NB4 (cell line): ENCODE measurements at places on chromosomes 16 and 17.

GRCh38 chr17:61284746-61285145 lies 114.9 kb upstream of the TBX2 start:
- DNase-seq, result no peak

DNA sequence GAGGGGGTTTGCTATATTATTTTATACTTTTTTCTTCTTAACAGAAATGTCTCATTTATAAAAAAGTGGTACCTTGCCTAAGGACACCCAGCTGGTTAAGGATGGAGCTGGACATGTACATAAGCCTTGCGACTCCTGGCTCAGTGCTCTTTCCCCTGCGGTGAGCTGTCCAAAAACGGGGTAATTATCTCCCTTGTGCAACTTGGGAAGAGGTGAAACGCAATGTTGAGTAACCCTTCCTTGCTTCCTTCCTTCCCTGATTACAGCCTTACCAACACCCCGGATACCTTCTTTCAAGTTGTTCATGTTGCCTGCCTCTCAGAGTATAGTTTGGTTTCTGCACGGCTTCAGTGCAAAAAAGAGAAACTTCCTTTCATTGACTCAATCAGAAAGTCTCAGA lies 94.1 kb upstream of the XYLT1 start:
- peak; percentile 1 for DNase-seq

- DNase-seq, result no peak
These were observed 83.7 kb downstream of the RTN4RL1 start for GRCh38 chr17:1941272-1942065.

GRCh38 chr17:2396568-2397246 lies 4.2 kb downstream of the MNT start:
- DNase-seq, result peak; percentile 96

DNA sequence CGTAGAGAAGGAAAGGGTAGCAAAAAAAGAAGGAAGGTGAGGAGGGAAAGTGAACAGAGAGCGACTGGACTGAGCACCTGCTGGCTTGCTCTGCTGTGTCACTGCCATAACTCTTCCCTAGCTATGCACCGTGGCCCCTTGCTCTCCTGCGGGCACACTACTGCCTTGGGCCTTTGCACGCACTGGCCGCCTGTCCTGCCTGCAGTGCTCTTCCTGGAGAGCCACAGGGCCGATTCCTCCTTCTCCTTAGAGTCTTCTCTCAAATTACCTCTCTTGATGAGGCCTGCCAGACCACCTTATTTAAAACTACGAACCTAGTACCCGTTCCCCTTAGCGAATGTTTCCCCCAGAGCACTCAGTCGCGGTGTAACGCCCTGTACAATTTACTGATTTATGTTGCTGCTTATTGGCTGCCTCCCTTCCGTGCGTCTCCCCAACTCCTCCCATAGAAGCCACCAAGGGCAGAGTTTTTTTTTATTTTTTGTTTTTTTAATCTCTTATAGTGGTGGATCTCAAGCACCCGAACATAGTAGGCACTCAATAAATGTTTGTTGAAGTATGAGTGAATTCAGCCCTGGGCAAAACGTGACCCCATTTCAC lies 70.3 kb downstream of the RAI1 start:
- peak; percentile 31 for DNase-seq

- no peak for DNase-seq
These were observed 2.4 kb downstream of the ABAT start for GRCh38 chr16:8676737-8677375.

GRCh38 chr16:66419527-66419926 lies 7.6 kb upstream of the BEAN1 start:
- no peak for DNase-seq

- peak; percentile 52 for DNase-seq
These were observed 9.5 kb downstream of the XPO6 start for GRCh38 chr16:28202147-28202746.

DNA sequence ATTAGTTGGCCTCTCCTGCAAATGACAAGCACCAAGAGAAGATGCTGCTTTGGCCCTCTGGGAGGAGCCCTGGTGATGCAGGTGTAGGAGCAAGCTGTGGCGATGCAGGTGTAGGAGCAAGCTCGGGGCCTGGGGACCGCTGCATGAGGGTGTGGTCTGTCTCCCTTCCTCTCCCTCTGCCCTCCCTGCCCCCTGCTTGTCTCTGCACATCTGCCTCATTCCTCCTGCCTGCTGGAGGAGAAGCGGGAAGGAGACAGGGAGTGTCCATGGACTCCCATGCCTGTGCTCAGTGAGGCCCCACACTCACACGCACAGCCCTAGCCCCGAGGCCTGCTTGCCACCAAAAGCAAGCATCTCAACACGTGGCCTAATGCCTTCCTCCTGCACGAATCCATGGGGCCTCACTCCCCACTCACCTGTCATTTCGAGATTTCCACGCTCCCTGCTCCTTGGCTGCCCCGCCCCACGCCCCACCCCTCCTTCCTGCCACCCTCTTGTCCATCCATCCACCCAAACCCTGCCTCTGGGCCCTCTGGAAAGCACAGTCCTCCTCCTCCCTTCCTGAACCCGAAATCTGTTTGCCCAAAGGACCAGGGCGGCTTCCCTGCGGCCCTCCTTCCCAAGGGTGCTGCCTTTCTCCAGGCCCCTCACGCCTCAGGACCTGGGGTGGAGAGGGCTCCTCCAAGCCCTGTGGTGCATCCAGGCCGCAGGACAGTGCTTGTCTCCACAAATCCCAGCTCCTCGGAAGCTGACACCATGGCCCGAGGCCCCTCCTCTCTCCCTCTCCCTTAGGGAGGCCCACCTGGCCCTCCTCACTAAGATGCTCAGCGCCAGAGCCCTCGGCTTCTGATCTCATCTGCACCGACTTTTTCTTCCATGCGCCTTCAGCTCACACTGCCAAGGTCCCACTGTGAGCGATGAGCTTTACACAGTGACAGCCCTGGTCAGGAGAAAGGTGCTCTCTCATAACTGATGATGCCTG lies 11.8 kb upstream of the ALDH3A1 start:
- no peak for DNase-seq

- no peak for DNase-seq
These were observed 7.1 kb downstream of the CPNE7 start for GRCh38 chr16:89582614-89583196.

GRCh38 chr16:70290949-70291519 lies 1.7 kb upstream of the AARS1 start:
- no peak for DNase-seq

GRCh38 chr16:84438971-84439696 lies 65.3 kb downstream of the MEAK7 start:
- no peak for DNase-seq

DNA sequence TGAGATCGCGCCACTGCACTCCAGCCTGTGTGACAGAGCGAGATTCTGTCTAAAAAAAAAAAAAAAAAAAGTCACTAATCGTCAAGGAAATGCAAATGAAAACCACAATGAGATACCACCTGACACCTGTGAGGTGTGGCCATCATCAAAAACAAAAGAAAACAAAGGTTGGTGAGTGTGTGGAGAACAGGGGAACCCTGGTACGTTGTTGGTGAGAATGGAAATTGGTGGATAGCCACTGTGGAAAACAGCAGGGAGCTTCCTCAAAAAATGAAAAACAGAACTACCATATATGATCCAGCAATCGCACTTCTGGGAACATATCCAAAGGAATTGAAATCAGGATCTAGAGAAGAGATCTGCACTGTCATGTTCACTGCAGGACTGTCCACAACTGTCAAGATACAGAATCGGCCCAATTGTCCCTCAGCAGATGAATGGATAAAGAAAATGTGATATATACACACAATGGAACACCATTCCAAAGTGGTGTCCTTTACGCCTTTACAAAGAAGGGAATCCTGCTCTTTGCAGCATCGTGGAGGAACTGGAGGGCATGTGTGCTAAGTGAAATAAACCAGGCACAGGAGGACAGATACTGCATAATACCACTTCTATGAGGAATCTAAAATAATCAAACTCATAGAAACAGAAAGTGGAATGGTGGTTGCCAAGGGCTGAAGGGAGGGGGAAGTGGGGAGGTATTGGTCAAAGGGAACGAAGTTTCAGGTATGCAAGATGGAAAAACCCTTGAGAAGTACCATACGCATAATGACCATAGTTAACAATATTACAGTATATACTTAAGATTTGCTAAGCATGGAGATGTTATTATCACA lies 63.5 kb upstream of the PLCG2 start:
- DNase-seq, result no peak

DNA sequence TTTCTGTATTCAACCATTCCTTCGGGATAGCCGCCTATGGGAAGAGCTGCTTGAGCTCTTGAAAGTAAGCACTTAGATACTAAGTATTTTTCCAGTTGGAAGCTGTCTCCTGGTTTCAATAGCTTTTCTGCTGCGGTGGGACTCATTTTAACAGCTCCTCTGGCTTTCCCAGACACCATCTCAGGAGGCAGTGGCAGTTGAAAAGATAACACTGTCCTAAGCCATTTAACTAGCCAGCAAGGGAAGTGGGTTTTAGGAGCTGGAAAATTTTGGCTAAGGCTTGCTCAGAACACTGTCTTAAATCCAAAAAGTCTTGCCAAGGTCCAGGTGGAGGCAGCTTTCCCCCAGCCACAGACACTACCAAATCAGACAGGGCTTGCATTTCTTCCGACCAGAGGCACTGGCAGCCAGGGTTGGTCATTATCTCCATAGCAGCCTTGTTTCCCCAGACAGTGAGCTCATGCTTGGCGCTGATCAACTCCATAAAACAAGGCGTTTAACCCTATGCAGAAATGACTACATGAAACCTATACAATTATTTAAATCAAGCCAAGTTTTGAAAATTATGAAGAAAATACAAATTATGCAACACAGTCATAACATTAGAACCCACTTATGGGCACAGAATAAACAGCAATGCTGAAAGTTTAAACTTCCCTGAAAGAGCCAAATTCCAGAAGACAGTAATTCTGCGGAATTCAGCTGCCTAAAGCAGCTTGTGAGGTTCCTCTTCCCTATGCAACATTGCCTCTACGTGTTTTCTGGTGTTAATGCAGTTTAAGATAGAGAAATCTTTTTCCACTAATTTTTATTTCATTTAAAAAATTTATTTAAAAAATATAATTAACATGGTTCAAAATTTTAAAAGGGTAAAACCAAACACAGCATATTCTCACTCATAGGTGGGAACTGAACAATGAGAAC lies 25.0 kb downstream of the GABARAPL2 start:
- no peak for DNase-seq
